ENCODE measurements at places on chromosomes 7 and 10.

DNA sequence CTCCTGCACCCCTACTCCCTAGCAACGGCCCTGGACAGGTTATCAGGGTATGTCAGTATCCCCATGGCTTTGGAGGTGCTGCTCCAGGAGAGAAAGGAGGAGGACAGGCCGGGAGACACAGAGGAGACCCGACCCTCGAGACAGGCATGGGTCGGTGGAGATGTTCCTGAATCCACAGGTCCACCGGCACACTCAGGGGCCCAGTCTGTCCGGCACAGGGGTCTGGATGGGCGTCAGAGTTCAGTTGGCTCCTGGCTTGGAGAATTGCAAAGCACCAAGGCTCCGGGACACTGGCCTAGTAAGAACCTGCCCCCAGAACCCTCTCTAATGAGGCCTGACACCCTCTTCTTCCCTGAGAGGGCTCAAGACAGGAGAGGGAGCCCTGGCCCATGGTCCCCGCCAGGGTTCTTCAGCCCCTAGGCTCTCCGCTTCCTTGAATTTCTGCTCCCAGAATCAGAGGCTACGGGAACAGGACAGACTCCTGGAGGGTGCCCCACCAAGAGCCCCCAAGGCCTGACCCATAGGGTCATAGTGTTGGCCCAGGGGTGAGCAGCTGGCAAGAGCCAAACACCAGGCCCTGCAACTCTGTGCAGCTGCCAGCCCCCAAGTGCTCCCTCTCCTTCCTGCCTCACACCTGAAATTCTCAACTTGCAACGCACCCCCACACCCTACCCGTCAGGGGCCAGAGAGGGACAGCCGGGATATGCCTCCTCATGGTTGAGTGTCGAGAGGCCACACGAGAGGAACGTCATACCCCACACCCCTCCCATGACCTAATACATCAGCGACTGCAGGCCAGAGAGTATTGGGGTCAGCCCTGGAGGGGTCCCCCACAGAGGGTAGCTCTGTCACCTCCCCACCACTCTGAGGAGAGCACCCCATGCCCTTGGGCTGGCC is 5.5 kb upstream of the IRF5 start:
- no peak for DNase-seq

DNA sequence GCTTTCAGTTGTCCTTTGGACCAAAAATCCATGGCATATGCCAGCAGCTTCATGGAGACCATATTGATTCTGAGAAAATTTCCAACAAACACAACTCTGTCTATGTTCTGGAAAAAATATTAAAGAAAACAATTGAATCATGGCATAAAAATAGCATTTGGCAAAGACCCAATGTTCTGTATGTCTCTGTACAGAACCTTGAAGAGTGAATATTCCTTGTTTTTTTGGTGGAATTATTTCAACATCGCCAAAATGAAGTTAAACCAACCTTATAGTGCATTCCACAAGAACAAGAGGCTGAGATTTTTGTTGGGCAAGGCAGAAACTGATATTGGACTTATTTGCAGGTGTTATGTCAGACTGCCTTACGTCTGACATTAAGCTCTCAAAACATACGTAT is 53.3 kb upstream of the SLC16A12 start:
- no peak for DNase-seq

DNA sequence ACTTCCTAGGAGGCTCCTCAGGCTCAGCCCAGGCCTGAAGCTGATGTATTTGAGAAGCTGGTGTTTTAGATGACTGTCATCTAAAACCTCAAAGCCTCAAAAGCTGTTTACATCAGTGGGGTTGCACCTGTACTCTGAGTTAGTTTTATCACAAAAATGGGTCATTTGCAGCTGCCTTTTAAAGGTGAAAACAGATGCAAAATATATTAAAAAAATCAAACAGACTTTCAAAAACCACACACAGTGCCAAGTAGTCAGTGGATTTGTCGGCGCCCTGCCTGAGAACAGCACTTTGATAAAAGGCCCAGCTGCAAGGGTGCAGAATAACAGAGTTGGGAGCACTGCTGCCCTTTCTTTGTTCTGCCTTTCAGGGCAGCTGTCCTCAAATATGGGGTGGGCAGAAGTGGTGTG is 103.0 kb downstream of the VOPP1 start:
- DNase-seq: no peak

GRCh38 chr10:80460399-80461207 is 6.5 kb downstream of the TSPAN14 start:
- DNase-seq: no peak

DNA sequence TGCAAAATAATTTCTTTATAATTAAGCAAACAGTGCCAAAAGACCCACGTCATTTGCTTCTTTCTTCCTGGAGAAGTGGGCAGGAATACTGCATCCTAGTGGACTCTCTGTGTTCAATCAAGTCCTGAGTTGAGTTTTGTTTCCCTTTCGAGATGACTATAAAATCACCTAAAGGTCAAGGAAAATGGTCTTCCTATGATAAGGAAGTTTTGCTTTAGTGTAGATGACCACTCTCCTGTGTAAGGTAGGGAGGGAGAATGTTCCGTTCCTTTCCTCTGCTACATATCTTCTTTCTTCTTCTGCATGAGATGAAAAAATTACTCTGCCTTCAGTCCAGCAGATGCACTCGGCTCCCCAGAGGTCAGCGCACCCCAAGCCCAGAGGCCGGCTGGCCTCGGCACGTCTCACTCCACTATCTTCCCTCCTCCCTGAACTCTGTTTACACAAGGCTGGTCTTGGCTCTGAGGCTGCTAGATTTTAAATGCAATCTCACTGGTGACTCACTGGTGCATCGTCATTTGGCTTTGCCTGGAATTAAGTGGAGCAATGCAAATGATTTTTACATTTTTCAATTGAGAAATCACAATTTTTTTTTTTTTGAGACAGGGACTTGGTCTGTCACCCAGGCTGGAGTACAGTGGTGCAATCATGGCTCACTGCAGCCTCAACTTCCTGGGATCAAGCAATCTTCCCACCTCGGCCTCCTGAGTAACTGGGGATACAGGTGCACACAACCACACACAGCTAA is 18.6 kb upstream of the VDAC2 start:
- DNase-seq: no peak

GRCh38 chr7:28941633-28942032 is 16.5 kb downstream of the TRIL start:
- DNase-seq: no peak

DNA sequence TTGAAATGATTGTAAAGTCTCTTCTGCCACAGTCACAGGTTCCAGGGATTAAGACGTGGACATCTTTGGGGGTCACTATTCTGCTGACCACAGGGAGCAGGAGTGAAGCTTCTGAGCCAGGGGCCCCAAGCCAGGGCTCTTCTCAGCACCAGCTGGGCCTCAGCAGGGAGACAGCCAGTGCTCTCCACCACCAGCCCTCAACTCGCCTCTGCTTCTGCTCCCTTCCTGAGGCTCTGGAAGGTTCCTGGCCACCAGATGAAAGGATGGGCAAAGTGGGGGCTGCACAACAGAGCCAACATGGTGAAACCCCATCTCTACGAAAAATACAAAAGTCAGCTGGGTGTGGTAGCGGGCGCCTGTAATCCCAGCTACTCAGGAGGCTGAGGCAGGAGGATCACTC is 11.2 kb upstream of the CRYGN start:
- DNase-seq: no peak

GRCh38 chr7:51620706-51621105 is 304.1 kb upstream of the COBL start:
- no peak for DNase-seq
